ENCODE measurements at places on chromosomes 7 and 10. TPM values are rescaled to one million over a fixed set of nuclear protein-coding genes. Genes with fewer than 3 reads are reported as not detected.

GRCh38 chr7:27345997-27346396, 103.4 kb downstream of the EVX1 start:
- no peak for ATAC-seq

The WNT2 gene
- not detected for total RNA-seq

- no peak for ATAC-seq
These were observed 48.6 kb upstream of the APBB1IP start for GRCh38 chr10:26389533-26389932.

DNA sequence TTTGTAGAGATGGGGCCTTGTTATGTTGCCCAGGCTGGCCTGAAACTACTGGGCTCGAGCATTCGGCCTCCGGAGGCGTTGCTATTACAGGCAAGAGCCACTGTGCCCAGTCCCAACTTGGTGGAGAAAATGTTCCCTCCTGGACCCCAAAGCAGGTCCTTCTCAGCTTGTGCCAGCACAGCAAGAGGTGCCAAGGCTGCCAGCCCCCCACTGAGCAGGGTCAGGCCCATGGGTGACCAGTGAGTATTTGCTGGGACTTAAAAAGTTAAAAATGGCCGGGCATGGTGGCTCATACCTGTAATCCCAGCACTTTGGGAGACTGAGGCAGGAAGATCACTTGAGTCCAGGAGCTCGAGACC, 4.6 kb downstream of the MAFK start:
- ATAC-seq: no peak

The TLX1 gene
- total RNA-seq: not detected

DNA sequence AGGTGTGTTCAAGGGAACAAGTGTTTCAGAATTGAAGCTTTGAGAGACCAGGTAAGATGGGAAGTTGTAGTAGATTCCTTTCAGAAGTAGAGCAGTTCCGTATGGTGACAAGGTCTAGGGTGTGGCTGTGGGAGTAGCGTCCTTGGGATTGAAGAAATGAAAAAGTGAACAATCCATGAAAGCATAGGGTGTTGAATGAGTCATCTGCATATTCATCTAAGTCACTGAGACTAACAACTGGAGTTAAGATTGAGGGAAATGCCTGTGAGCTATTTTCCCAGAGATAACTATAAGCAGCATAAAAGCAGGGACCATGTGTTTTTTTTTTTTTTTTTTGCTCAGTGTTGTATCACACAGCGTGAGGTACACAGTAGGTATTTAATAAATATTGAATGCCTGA, 134.8 kb downstream of the PHTF2 start:
- peak; percentile 86 for ATAC-seq

The BLNK gene
- total RNA-seq: not detected

GRCh38 chr10:73744664-73744975, 448 bp downstream of the SEC24C start:
- ATAC-seq: peak; percentile 60

GRCh38 chr7:39017369-39017915, 39.7 kb downstream of the POU6F2 start:
- no peak for ATAC-seq

The ZCWPW1 gene
- 3.1 TPM for total RNA-seq

The AFAP1L2 gene
- total RNA-seq: 1.1 TPM

- no peak for ATAC-seq
These were observed 317.9 kb downstream of the GPR158 start for GRCh38 chr10:25492680-25493079.

DNA sequence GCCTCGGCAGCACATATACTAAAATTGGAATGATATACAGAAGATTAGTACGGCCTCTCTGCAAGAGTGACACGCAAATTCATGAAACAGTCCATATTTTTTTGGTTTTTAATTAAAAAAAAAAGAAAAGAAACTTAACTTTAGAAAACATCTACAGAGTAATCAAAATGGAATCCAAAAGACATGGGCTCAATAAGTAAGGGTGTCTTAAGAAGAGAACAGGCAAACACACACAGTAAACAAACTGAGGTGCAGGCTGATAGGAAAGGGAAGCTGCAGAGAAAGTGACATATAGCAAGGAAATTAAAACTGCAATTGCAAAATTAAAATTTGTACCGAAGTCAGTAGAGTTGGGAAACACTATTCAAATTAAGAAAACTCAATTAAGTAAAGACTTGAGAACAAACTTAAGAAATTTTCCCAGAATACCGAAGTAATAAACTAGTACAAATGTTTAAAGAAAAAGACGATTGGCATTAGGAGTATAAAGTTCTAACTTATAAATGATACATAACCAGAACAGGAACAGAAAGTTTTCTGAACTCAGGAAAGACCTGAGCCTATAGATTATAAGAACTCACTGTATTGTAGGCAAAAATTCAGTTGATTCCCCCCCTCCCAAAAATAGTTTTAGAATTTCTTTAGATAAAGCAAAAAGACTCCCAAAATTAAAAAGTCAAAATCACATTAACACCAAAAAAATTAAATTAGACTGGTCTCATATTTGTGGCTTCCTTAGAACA, 16.3 kb downstream of the MTPN start:
- no peak for ATAC-seq

DNA sequence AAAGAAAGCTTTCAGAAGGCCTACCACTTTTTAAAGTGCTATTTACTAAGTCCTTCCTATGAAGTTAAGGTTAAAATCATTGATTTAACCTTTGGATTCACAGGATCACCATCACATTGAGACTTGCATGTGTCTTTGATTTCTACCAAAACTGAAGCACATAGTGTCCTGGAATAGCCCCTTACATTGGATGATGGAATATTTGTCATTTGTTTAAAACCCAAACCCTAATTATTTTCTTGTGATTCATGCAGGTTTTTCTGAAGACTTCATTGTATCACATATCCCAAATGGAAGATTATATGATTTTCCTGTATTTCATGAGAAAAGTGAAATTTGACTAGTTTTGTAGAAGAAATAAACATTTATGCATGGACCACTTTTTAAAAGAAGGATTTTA, 3.3 kb downstream of the SEMA3A start:
- no peak for ATAC-seq

- ATAC-seq: no peak
These were observed 212.2 kb downstream of the ANKRD7 start for GRCh38 chr7:118436663-118437062.

DNA sequence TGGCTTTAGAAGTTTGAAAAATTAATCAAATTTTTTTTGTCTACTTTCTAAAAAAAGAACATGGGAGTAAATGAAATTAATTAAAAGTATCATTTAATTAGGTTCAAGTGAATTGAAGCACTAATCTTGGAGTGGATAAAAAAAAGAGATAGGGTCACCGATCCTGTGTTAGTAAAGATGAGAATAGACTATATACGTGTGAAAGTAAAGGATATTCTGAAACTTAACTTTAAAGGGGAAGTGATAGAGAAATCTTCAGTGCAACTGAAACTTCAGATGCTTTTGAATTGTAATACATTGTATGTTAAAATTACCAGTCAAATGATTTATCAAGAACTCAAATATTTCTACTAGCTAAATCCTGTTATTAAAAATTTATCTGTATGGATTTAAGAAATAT, 4.8 kb downstream of the NHLRC2 start:
- ATAC-seq: no peak

DNA sequence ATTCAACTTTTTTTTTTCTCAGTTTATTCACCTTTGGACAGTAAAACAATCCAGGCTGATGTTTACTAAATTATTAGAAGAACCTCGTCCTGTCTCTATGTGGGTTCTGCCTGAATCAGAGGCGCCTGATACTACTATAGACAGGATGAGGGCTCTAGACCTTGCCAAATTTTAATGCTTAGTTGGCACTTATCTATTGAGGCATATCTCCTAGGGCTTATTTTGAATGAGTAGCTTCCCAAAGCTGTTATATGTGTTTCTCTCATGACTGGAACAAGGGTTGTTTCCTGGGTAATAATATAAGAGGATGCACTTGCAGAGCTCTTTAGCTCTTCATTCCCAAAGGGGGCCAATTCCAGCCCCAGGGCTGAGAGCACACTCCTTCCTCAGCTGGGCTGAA, 23.6 kb downstream of the HECW1 start:
- ATAC-seq: no peak

- ATAC-seq: no peak
These were observed 70.6 kb upstream of the GLCCI1 start for GRCh38 chr7:7897949-7898515.

The AOC1 gene
- not detected for total RNA-seq

DNA sequence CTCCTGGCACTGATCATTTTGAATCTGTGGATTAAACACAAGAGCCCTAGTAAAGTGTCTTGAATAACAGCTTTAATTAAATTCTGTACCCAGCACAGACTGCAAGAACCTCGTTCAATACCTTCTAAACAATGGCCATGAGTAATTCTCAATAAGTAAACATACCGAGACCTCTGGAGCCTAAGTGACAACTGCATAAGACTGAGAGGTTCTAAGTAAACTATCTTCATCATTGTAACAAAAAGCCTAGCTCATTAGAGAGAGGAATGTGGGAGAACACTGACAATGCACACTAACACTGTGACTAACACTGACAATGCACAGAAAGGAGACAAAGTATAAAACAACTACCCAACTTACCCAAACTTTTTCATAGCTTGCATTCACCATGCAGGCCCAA, 117.4 kb downstream of the ELAPOR2 start:
- no peak for ATAC-seq

DNA sequence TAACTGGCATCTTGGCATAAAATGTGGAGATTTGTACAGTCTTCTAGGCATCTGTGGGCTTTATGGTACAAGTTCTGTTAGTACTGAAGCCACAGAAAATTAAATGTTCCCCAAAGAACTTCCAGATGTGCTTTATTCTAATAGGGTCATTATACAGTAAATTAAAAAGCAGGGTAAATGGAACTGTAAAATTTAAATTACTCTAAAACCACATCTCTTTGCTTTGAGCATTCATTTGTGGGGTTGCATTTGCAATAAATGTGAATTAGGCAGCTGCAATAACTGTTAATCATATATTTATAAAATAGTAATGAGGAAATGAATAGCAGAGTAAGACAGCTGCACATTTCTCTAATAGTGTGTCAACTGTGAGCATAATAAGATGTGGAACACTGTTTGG, 151.5 kb downstream of the BUB3 start:
- no peak for ATAC-seq

DNA sequence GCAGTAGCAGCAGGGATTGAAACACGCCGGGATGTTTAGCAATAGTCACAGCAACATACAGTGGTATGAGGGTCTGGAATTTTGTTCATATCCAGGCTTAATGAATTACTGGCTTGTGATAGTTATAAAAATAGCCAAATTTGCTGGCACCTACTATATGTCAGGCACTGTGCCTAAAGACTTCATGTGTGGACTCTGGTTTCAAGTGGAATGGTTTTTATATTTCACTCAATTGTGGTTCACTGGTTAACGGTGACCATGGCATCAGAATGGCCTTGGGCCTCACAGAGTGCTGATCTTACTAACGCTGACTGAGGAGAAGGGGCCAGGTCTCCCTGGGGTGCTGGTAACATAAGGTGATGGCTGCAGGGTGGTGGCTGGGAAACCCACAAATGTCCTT, 55.7 kb downstream of the CELF2 start:
- ATAC-seq: no peak

The RABGEF1 gene
- 24.5 TPM for total RNA-seq

DNA sequence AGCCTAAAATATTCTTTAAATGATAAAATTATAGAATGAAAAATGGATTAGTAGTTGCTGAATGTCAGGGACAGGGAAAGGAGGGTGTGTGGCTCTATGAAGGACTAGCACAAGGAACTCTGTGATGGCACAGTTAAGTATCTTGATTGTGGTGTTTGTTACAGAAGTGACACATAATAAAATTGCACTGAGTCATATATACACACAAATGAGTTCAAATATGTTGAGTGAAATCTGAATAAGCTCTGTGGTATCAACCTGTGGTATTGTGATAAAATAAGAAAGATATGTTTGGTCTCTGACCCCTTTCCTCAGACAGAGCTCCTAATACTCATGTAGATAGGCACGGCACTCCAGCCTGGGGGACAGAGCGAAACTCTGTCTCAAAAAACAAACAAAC, 181.5 kb upstream of the TRIM24 start:
- peak; percentile 46 for ATAC-seq

The TRIM50 gene
- total RNA-seq: not detected

DNA sequence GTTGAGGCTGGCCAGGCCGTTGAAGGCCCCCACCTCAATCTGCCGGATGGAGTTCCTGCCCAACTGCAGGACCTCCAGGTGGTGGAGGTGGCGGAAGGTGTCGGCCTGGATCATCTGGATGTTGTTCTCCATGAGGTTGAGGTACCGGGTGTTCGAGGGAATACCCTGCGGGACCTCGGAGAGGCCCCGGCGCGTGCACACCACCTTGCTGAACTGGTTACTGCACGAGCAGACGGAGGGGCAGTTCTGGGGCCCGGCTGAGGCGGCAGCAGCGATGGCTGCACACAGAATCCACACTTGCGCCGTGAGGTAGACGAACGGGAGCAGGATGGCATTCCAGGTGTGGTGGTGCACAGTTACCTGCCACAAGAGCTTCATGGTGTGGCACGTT, 979 bp downstream of the LRRC4 start:
- no peak for ATAC-seq

- ATAC-seq: peak; percentile 75
These were observed 180.5 kb upstream of the ASAH2 start for GRCh38 chr10:50431791-50432190.

GRCh38 chr10:106612381-106612780, 552.1 kb downstream of the SORCS1 start:
- no peak for ATAC-seq

DNA sequence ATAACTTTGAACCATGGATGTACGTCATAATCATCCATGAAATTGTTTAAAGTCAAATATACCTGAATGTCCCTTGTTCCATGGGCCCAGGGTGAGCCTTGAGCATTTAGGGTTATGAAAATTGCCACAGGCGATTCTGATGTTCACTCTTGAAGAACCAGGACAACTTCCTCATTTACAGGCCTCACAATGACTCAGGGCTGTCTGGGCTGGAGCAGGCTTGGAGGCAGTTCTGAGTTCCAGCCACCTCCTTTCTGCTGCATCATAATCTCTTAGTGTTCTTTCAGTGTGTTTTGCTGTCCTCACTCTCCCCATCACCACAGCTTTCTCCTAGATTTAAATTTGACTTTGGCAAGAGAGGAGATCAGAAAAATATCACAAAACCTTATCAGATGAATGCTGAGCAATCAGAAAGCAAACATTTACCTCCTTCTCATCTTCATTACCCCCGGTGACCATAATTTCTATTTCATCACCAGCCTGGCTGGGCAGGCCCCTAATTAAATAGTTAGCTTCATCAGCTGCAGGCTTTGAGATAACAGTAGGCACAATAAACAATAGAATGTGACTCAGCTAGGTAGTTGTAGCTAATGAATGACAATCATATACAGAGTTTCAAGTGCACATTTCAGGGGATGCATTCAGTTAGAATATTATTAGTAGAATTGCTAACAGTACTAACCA, 571.0 kb downstream of the SH2D4B start:
- no peak for ATAC-seq

DNA sequence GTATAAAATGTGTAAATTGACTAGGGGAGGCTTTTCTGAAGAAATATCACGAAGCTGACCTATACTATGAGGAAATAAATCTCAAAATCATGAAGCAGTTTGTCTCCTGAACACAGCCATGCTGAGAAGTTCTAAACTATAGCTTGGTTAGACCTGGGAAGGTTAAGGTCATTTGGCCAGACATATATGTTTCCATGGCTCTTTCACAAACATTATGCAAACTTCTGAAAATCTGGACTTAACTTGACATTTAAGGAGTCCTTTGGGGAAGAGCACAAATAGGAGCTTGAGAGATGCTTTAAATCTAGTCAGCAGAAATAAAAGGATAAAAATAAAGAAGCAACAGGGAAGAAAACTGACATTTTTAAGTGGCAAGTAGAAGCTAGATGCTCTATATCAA, 115.9 kb upstream of the MEOX2 start:
- ATAC-seq: no peak

The AVPI1 gene
- 1.9 TPM for total RNA-seq

The TET1 gene
- total RNA-seq: 0.86 TPM

The NDUFB2 gene
- 215 TPM for total RNA-seq

The STK31 gene
- total RNA-seq: 0.52 TPM

Data from activated T-helper 17 cell treated with anti-CD3 and anti-CD28 coated beads, Interleukin-2, amount 50 U/mL, for 72 hours (primary cell).